Kasumi-1 (cell line): ENCODE measurements at places on chromosomes 2 and 18.

- no peak for DNase-seq
Observed at GRCh38 chr2:216970359-216970915, 110.6 kb upstream of the TNP1 start.

DNA sequence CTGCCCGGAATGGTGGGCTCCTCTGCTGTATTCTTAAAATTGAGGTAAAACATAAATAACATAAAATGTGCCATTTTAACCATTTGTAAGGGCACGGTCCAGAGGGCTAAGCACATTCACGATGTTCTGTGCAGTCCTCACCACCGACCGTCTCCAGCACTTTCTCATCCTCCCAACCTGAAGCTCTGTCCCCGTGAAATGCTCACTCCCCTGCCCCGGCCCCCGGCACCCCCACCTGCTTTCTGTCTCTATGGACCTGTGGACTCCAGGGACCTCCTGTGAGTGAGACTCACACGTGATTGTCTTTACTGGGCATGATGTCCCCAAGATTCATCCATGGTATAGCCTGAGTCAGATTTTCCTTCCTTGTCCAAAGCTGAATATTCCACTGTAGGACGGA is 38.7 kb upstream of the CTDP1 start:
- no peak for DNase-seq

- DNase-seq: peak; percentile 95
Observed at GRCh38 chr2:188512456-188512855, 220.8 kb downstream of the GULP1 start.

DNA sequence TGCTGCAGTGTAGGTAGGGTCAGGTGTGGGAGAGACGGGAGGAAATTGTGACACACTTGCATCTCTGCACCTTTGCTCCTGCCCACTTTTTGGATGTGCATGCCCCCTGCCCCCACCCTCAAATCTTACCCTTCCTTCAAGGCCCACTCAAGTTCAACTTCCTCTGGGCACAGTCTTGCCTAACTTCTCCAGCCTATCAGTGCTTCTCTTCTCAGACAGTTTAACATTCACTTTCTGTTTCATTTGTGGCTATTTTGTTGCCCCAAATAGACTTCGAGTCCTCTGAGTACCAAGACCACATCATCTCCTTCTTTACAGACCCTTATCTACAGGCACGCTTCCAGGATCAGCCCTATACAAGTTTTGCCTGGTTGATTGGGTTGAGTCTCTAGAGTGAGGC is 2.7 kb downstream of the ST8SIA5 start:
- DNase-seq: peak; percentile 36

DNA sequence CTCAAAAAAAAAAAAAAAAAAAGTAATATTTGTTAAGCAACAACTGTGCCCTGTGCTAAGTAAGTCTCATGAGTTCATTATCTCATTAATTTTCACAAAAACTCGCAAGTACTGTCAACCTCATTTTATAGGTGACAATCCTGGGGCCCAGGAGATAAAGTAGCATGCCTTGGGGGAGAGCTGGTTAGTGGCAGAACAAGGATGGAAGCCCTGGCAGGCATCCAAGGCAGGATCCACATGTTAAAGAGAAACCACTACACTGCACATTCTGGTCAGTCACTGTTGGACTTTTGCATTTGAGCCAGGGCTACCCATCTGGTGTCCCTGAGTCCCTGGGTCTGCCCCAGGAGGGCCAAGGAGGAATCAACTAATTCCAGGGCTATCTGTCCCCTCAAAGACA is 54.6 kb downstream of the ZFP36L2 start:
- no peak for DNase-seq

DNA sequence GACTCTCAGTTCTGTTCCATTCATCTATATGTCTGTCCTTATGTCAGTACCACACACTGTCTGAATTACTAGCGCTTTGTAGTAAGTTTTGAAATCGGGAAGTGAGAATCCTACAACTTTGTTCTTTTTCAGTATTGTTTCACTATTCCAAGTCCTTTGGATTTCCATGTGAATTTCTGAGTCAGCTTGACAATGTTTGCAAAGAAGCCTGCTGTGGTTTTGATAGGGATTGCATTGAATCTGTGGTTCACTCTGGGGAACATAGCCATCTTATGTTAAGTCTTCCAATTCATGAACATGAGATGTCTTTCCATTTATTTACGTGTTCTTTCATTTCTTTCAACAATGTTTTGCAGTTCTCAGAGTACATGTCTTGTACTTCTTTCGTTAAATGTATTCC is 15.0 kb downstream of the SLC3A1 start:
- DNase-seq: no peak

DNA sequence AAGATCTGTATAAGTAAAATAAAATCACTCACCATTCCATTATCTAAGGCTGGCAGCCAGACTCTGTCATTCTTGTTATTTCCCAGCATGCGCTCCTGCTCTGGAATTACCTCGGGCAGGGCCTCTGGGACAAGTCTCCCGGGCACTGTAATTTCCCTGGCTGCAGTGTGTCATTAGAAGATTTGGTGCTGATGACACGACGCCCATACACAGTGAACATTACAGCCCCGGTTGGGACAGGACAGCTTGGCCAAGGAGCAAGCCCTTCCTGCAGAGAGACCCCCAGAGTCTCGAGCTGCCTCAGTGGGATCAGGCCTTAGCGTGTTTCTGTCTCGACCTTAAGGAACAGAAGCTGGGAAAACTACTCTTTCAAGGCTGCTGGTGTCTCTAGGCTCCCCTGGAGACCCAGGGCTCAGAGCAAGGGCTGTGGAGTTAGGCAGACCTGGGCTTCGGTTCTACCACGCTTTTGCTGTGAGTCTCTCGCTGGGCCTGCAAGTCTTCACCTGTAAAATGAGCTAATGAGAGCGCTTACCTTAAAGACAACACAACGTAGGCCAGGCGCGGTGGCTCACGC is 39.7 kb downstream of the SMAD7 start:
- DNase-seq: no peak

DNA sequence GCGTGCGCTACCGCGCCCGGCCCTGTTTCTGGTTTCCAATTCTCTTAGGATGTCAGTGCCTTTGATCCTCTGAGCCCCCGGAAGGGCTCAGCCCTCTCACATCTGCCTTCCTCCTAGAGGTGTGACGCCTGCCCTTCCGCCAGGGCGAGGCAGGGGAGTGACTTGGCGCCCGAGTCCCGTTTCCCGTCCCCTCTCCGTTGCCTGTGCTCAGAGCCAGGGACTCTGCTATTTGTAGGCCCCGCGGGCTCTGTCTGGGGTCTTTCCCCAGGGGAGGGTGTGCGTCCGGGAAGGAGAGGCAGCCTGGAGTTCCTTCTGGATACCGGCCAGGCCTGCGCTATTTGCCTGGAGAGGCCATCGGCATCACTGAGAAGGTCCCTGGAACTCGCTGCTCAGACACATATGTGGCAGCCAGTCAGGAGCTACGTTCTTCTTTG is 103.7 kb upstream of the TAF1B start:
- peak; percentile 24 for DNase-seq

DNA sequence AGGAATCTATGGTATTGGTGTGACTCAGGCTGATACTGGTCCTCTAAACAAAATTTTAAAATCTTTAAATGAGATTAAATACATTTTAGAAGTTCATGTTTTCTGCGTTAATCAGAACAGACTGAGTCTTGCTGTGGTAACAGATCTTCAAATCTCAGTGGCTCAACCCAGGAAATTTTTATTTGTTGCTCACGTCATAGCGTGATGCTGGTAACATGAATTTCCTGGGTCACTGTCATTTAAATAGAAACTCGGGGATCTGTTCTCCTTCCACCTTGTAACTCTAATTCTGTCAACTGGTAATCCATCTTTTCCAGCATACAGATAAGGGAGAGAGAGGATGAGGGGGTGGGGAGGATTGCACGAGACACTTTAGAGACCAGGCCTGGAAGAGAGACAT is 90.0 kb downstream of the CDC42EP3 start:
- no peak for DNase-seq

- DNase-seq: no peak
Observed at GRCh38 chr2:228094377-228094921, 87.0 kb downstream of the SPHKAP start.

DNA sequence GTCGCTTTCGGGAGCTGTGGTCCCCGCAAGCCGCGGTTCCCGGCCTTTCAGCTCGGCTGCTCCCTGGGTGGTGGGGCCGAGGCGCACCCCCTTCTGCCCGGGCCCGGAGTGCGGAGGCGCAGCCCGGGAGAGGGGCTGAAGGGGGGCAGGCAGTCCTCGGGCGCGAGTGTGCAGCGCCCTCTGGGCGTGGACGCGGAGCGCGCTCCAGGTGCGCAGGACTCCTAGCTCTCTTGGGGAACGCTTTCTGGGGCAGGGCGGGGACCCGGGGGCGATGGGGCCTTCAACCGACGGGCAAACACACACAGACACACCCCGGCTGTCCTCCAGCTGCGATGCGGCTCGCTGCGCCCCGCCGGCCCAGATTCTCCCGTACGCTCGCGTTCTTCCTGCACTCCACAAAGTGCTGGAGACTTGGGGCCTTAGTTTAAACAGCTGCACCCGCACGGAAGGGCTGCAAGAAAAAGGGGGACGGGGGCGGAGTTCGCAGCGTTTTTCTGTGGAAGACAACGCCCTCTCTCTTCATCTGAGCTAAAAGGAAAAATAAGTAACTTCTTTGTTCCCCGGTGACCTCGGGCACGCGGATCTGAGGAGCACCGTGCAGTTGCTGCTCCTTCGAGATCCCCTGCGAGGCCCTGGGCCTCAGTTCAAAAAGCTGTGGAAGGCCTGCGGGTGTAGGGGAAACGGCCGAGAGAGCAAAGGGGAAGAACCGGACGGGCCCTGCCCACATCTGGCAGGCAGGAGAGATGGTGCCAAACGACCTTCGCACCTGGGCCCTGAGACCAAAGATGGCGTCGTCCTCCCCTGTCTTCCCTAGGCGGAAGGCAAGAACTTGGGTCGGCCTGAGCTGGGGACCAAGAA is 593 bp upstream of the SDC1 start:
- peak; percentile 69 for DNase-seq
